ENCODE measurements at places on chromosomes 1 and 21.

- no peak for DNase-seq
Measured at GRCh38 chr1:30936541-30937171, 28.1 kb upstream of the SDC3 start.

DNA sequence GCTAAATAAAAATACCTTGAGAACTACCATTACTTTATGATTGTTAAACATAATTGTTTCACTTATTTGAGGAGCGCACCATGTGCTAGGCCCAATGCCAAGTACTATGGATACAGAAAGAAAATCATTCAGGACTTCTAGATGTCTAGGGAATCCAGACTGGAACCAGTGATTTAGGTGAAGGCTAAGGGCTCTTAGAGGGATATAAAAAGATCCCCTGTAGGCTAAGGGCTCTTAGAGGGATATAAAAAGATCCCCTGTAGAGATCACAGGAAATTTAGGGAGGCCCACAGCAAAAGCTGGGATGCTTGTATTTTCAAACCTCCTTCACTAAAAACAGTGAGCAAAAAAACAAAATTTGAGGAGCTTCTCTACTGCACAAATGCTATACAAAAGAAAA lies 6.7 kb downstream of the TOR1AIP2 start:
- DNase-seq: no peak

- DNase-seq: no peak
Measured at GRCh38 chr1:180456191-180456590, 46.2 kb downstream of the ACBD6 start.

DNA sequence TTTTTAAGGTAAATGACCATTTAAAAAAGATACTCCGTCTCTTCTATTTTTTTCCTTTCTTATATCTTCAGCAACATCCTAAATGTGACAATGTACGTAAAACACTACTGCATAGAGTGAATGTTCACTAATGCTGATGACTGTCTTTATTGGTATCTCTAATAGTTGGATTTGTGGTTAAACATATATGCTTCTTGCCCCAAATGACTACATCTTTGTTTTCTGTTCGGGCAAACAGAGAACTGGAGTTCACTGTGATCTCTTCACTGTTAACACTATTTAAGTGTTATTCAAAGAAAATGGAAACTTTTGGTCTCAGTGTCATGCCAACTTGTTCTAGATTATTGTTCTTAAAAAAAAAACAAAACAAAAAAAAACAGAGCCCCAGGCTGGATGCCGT lies 109.4 kb downstream of the KIF26B start:
- DNase-seq: no peak

DNA sequence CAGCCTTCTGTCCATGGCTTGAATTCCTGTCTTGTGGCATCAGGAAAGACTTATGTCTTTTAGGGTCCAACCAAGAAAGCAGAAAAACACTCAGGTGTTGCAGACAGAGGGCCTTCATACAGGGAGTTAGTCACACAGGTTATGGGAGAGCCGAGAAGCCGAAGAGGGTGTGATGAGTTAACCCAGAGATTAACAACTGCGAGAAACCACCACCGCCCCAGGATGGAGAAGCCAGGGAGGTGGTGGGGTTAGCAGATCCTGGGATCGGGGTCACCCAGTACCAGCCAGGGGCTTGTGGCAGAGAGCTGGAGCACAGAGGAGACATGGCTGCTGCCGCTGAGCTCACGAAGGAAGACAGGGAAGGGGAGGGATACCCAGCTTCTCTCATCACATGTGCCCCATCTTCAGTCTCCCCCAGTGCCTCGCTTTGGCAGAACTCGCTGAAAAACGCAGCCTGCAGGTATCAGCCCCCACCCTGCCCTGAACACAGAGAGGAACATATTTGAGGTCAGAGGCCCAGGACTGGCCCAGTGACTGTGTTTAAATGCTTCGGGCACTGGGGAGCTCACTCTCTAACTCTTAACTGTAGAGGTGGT lies 58.7 kb downstream of the RUNX3 start:
- no peak for DNase-seq

DNA sequence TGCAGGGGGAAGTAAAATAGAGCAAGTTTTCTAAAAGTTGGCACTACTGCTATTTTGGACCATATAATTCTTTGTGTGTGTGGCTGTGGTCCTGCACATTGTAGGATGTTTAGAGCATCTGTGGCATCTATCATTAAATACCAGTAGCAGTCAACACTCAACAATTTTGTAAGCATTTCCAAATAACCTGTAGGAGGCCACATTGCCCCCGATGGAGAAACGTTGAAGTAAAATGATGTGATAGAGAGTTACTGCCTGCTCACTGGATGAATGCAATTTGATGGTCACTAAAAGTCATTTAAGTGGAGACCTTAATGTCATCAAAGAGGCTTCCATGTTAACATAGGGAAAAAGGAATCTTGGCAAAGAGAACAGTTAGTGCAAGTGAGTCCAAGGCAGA lies 560.8 kb downstream of the NEGR1 start:
- no peak for DNase-seq

- no peak for DNase-seq
Measured at GRCh38 chr1:204990059-204990664, 52.9 kb upstream of the CNTN2 start.

DNA sequence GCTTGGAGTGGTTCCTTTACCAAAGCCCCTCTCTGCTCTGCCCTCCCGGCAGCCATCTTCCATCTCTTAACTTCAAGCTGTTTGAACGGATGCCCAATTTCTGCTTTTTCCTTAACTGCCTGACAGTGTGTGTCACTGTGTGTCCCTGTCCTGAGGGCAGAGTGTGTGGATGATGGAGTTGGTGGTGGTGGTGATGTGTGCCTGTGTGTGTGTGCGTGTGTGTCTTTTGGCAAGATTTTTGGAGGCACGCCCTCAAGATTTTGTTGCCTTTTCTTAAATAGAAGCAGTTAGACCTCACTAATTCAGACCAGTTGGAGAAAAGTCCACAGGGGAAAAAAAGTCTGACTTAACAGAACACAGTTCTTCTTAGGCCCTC lies 30.3 kb downstream of the SERTAD4 start:
- DNase-seq: no peak

- DNase-seq: no peak
Measured at GRCh38 chr1:206872139-206872538, 6.7 kb downstream of the IL20 start.

DNA sequence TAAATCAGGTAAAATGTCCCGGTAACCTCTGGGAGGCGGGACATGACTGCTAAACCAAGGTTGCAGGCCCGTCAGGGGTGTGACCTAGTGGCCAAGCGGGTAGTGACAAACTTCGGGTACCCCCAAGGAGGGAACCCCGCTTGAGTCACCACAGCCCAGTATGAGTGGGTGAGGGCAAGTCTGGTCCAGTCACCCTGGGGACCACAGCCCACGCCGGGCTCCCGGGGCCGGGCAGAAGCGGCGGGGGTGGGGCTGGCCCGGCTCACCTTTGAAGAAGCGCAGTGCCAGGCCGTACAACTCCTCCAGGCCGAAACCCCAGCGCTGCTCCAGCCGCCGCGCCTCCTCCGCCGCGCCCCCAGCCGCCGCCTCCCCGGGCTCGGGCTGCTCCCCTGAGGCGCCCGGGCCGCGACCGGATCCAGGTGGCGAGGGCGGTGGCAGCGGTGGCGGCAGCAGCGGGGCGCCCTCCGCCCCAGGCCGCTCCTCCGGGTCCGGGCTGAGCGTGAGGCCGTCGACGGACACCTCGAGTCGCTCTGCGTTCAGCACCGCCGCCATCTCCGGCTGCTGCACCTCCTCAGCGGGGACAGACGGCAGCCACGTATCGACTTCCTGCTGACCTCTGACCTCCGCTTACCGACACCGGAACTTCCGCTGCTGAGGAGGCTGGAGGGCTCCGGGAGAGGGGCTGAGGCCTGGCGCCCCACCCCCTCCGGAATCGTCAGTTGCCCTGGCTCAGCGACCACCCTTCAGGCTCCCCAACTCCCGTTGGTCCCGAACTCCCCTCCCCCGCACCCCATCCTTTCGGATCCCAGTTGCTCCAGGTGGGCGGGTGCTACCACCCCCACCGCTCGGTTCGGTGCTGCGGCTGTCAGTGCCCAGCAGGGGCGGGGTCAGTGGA lies at the start of gene ACBD3:
Gene ACBD3 (minus strand): TSS at position 618 of the 895 bp plus-strand sequence. CDS start 66 bp downstream, at position 552.
- peak; percentile 93 for DNase-seq

- no peak for DNase-seq
Measured at GRCh38 chr1:61142726-61143500, 60.6 kb downstream of the NFIA start.

- no peak for DNase-seq
Measured at GRCh38 chr1:58932859-58933598, 149.2 kb upstream of the JUN start.

GRCh38 chr1:11350265-11350664 lies 77.3 kb downstream of the UBIAD1 start:
- peak; percentile 41 for DNase-seq
